ENCODE measurements at places on chromosomes 13 and 19. TPM values are rescaled to one million over a fixed set of nuclear protein-coding genes. Genes with fewer than 3 reads are reported as not detected.

DNA sequence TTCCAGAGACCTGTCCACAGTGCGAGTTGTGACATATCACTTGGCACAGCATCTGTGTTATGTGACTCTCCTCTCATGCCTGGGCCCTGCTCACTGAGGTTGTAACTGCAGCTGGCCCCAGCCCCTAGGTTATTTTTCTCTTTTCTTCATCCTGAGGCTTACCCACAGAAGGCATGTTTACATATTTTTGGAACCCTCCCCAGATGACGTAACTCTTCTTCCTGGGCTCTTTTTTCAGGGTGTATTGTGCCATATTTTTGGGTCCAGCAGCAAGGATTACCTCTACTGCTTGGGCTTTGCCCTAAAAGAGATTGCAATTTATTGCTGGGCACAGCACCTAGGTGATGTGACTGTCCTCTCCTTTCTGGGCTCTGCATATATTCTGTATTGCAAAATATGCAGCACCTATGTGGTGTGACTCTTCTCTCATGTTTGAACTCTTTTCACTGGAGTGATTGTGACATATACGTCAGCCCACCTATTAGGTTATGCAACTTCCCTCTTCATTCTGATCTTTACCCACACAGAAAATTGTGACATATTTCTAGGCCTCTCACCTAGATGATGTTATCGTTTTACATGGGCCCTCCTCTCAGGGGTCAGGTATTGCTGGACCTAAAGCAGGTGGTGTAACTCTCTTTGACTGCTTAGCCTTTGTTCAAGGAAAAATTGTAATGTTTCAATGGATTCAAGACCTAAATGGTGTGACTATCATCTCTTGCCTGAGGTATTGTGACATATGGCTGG, 64.5 kb upstream of the ZNF724 start:
- no peak for DNase-seq

GRCh38 chr19:45020071-45020470, 18.8 kb upstream of the CLASRP start:
- DNase-seq, result no peak

- no peak for DNase-seq
Observed at GRCh38 chr13:20571676-20572075, 4.7 kb downstream of the IFT88 start.

The CELF5 gene
- total RNA-seq, result not detected

The COMP gene
- not detected for total RNA-seq

Data from T-cell (primary cell).